ENCODE measurements at places on chromosomes 4 and X. TPM values are rescaled to one million over a fixed set of nuclear protein-coding genes. Genes with fewer than 3 reads are reported as not detected.

The GAK gene
- 65.1 TPM for total RNA-seq

The IL2 gene
- not detected for total RNA-seq

The CSAG2 gene
- total RNA-seq, result not detected

The SSX7 gene
- not detected for total RNA-seq

The BMPR1B gene
- total RNA-seq, result 7.7 TPM

The IDH3G gene
- 64.3 TPM for total RNA-seq

The ACE2 gene
- under 0.01 TPM for total RNA-seq

The NAP1L3 gene
- total RNA-seq, result 1.1 TPM

The P2RY8 gene
- not detected for total RNA-seq

The JCHAIN gene
- not detected for total RNA-seq

The NSUN7 gene
- total RNA-seq, result under 0.01 TPM

The DRP2 gene
- under 0.01 TPM for total RNA-seq

The ITM2A gene
- total RNA-seq, result 0.98 TPM

The MAGEA2 gene
- total RNA-seq, result not detected

The ZBTB33 gene
- 15.4 TPM for total RNA-seq

The RTL5 gene
- total RNA-seq, result 1.1 TPM

The TRIM2 gene
- 27.2 TPM for total RNA-seq

The TMPRSS11F gene
- not detected for total RNA-seq

The PDHA1 gene
- 57.7 TPM for total RNA-seq

The NXF2B gene
- total RNA-seq, result not detected

The CENPI gene
- 30.7 TPM for total RNA-seq

The DMP1 gene
- total RNA-seq, result not detected

The FBXW7 gene
- total RNA-seq, result 51.0 TPM

The CORIN gene
- total RNA-seq, result under 0.01 TPM

The SORCS2 gene
- total RNA-seq, result under 0.01 TPM

The LNX1 gene
- 0.78 TPM for total RNA-seq

The FRYL gene
- 50.8 TPM for total RNA-seq

The CDKL2 gene
- total RNA-seq, result 0.37 TPM

The MAGEA9B gene
- not detected for total RNA-seq

The TLL1 gene
- total RNA-seq, result under 0.01 TPM

The SLIT2 gene
- total RNA-seq, result 29.1 TPM

The COQ2 gene
- 15.4 TPM for total RNA-seq

The CCNQ gene
- total RNA-seq, result 28.7 TPM

The FAM9C gene
- total RNA-seq, result not detected

The HTT-AS gene
- not detected for total RNA-seq

The CPE gene
- 7.0 TPM for total RNA-seq

The SHROOM2 gene
- under 0.01 TPM for total RNA-seq

The MAP9 gene
- total RNA-seq, result 8.5 TPM

The HMX1 gene
- not detected for total RNA-seq

The ARHGEF6 gene
- 10.4 TPM for total RNA-seq

The OSTC gene
- 263 TPM for total RNA-seq

The ZNF185 gene
- 1.4 TPM for total RNA-seq

The TEX13B gene
- total RNA-seq, result not detected

The IRAK1 gene
- total RNA-seq, result 79.8 TPM

The LRP2BP gene
- 0.59 TPM for total RNA-seq

The KCND1 gene
- total RNA-seq, result 0.20 TPM

The CXCL11 gene
- not detected for total RNA-seq

The MAGEE2 gene
- total RNA-seq, result not detected

The USP17L10 gene
- not detected for total RNA-seq

The SHROOM3 gene
- total RNA-seq, result 1.6 TPM

The PIN4 gene
- 10.4 TPM for total RNA-seq

The DDIT4L gene
- total RNA-seq, result 12.9 TPM

The PABPC5 gene
- total RNA-seq, result 2.5 TPM
